Lower lobe of right lung (tissue), 2 donors: ENCODE measurements at places on chromosomes 5 and 9. TPM values are rescaled to one million over a fixed set of nuclear protein-coding genes. Genes with fewer than 3 reads are reported as not detected.

GRCh38 chr9:83445703-83446265, 92.4 kb downstream of the FRMD3 start:
- H3K4me1 ChIP-seq, result peaks cover 9% of the 10 kb centered on the region
- H3K27me3 ChIP-seq, result no peaks in the 10 kb centered on the region
- no peak overlapping the region for H3K4me3 ChIP-seq

DNA sequence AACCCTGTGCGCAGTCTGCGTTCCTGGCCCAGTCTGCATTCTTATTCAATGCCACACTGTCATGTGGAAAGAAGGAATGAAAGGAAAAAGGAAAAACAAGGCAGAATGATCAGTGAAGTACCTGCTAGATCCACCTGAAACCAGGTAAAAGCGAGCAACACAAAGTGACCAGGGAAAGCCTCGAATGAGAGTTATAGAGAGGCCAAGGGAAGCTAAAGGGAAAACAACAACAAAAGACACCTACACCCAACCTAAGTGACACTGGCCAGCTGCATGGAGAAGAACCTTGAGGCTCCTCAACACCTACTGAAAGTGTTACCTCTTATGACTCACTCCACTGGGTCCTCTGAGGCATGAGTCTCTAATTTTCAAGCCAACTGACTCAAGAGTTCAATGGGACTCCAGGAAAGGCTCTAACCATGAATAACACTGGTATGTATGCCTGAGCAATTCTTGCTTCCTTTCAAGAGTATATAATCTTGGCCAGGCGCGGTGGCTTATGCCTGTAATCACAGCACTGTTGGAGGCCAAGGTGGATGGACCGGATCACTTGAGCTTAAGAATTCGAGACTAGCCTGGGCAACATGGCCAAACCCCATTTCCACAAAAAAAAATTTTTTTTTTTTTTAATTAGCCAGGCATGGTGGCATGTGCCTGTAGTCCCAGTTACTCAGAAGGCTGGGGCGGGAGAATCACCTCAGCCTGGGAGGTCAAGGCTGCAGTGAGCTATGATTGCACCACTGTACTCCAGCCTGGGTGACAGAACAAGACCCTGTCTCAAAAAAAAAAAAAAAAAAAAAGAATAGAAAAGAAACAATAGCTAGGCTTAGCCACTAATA, 29.0 kb downstream of the MTMR12 start:
- H3K36me3 ChIP-seq, result peaks cover 7% of the 10 kb centered on the region
- no peak overlapping the region for H3K27ac ChIP-seq
- H3K27me3 ChIP-seq, result no peaks in the 10 kb centered on the region
- peaks cover 4% of the 10 kb centered on the region for H3K4me1 ChIP-seq

DNA sequence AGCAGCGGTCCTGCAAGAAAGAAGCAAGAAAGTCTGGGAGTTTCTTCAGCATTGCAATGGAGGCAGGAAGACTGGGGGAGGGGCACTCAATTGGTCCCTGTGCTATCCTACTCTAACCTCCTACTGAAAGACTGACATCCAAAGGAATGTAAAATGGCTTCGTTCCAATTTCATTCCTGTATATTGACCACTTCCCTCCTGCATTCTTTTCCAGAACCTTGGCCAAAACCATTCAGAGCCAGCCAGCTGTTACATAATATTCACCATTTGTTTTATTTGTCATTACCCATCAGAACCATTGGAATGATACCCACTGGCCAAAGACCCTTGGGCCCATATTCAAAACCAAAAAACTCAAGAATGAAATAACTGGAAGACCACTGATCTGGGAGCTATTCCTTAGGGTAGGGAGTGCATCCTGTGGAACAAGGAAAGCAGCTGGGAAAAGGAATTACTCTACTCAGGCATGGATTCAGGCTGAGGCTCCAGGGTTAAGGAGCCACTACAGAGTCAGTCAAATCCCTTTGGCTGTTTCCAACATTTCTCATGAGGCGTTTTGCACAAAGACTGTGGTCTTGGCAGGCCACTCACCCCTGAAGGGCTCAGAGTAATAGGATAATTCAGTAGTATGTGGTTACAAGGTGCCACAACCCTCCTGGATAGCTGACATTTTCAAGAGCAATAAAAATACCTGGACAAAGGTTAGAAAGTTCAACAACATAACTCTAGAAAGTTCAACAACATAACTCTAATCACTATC, 148.7 kb upstream of the SLC1A3 start:
- H3K4me1 ChIP-seq, result no peaks in the 10 kb centered on the region
- no peak overlapping the region for H3K27ac ChIP-seq
- no peaks in the 10 kb centered on the region for H3K36me3 ChIP-seq
- H3K4me3 ChIP-seq, result no peak overlapping the region

- no peak overlapping the region for H3K27ac ChIP-seq
- no peak overlapping the region for H3K4me3 ChIP-seq
- H3K36me3 ChIP-seq, result no peaks in the 10 kb centered on the region
- no peak for DNase-seq
- peaks cover 11% of the 10 kb centered on the region for H3K27me3 ChIP-seq
These were observed 81.4 kb downstream of the NSUN2 start for GRCh38 chr5:6551287-6551954.

The RPL12 gene
- 1,018 TPM for total RNA-seq

The PRDM9 gene
- not detected for total RNA-seq

DNA sequence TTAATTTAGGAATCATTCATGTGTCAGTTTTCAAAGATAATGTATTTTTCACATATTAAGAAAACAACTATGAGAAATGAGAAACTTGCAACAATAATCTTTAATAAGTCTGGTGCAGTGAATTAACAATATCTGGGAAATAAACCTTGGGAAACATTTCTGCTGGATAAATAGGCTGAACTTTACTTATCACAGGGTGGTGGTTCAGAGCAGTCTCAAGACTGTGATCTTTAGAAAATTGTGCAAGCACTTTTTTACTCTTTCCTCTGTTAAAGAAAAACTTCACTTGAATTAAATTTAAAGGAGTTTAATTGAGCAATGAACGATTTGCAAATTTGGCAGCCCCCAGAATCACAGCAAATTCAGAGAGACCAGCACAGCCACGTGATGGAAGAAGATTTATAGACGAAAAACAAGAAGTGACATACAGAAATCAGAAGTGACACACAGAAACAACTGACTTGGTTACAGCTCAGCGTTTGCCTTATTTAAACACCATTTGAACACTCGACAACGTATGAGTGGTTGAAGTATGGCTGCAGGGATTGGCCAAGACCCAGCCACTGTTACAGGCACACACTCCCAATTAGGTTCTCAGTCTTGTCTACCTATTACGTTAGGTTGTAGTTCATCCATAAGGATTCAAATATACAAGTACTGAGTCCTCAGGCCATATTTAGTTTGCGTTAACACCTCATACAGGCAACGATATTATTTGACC, 631.9 kb downstream of the SLCO4C1 start:
- H3K4me3 ChIP-seq, result peak overlapping the region; percentile 3
- H3K27me3 ChIP-seq, result no peaks in the 10 kb centered on the region
- H3K36me3 ChIP-seq, result no peaks in the 10 kb centered on the region
- no peaks in the 10 kb centered on the region for H3K4me1 ChIP-seq
- no peak for DNase-seq
- H3K27ac ChIP-seq, result no peak overlapping the region

The TXNDC8 gene
- not detected for total RNA-seq

The TAF11L10 gene
- total RNA-seq, result not detected

DNA sequence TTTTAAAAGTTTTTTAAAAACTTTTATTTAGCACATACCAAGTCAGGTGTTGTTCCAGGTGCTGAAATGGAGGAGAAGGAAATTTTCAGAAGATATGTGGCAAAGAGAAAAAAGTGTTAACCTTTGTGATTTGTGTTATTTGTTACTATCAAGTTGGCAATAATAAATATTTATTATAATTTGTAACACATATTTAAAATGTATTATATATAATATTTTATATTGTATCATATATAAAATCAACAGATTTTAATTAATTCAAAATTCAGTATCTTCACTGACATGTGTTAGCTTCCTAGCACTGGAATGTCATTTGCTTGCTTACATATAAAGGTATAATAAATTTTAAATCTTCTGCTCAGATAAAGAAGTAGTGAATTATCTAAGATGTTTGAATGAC, 71.5 kb downstream of the STK32A start:
- H3K36me3 ChIP-seq, result no peaks in the 10 kb centered on the region
- H3K27me3 ChIP-seq, result no peaks in the 10 kb centered on the region
- no peak for DNase-seq
- H3K4me1 ChIP-seq, result peaks cover 11% of the 10 kb centered on the region

- H3K27me3 ChIP-seq, result no peaks in the 10 kb centered on the region
- peaks cover 35% of the 10 kb centered on the region for H3K36me3 ChIP-seq
- no peak overlapping the region for H3K27ac ChIP-seq
- no peaks in the 10 kb centered on the region for H3K4me1 ChIP-seq
These were observed 38.0 kb downstream of the WDR41 start for GRCh38 chr5:77454123-77454522.

The SHC3 gene
- total RNA-seq, result 13.2 TPM

The SETD9 gene
- 9.1 TPM for total RNA-seq

DNA sequence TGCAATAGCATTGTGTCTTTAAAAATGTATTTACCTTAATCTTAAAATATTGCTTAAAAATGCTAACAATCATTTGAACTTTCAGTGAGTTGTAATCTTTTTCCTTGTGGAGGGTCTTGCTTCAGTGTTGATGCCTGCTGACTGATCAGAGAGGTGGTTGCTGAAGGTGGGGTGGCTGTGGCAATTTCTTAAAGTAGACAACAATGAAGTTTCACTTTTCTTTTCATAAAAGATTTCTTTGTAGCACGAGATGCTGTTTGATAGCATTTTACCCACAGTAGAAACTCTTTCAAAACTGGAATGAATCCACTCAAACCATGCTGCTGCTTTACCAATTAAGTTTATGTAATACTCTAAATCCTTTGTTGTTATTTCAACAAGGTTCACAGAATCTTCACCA, 50.8 kb downstream of the NR3C1 start:
- H3K36me3 ChIP-seq, result no peaks in the 10 kb centered on the region
- DNase-seq, result no peak
- no peak overlapping the region for H3K4me3 ChIP-seq
- H3K27me3 ChIP-seq, result no peaks in the 10 kb centered on the region

- no peak for DNase-seq
- H3K4me3 ChIP-seq, result no peak overlapping the region
- H3K27me3 ChIP-seq, result no peaks in the 10 kb centered on the region
- H3K27ac ChIP-seq, result no peak overlapping the region
These were observed 15.3 kb upstream of the NDST1 start for GRCh38 chr5:150492621-150493020.

The PRR7 gene
- total RNA-seq, result 1.7 TPM

- H3K4me1 ChIP-seq, result no peaks in the 10 kb centered on the region
- no peaks in the 10 kb centered on the region for H3K36me3 ChIP-seq
- H3K27me3 ChIP-seq, result no peaks in the 10 kb centered on the region
- H3K27ac ChIP-seq, result no peak overlapping the region
These were observed 29.2 kb upstream of the PTCH1 start for GRCh38 chr9:95545831-95546567.

GRCh38 chr9:120175031-120175430, 404.9 kb downstream of the CDK5RAP2 start:
- no peak for DNase-seq
- no peak overlapping the region for H3K4me3 ChIP-seq
- no peaks in the 10 kb centered on the region for H3K27me3 ChIP-seq
- no peaks in the 10 kb centered on the region for H3K4me1 ChIP-seq
- no peaks in the 10 kb centered on the region for H3K36me3 ChIP-seq
- no peak overlapping the region for H3K27ac ChIP-seq

The UAP1L1 gene
- 29.7 TPM for total RNA-seq

- no peak overlapping the region for H3K27ac ChIP-seq
- H3K4me1 ChIP-seq, result peaks cover 32% of the 10 kb centered on the region
- no peak for DNase-seq
- H3K4me3 ChIP-seq, result no peak overlapping the region
- H3K27me3 ChIP-seq, result no peaks in the 10 kb centered on the region
- H3K36me3 ChIP-seq, result no peaks in the 10 kb centered on the region
These were observed 22.4 kb downstream of the RNF130 start for GRCh38 chr5:180049185-180049548.

DNA sequence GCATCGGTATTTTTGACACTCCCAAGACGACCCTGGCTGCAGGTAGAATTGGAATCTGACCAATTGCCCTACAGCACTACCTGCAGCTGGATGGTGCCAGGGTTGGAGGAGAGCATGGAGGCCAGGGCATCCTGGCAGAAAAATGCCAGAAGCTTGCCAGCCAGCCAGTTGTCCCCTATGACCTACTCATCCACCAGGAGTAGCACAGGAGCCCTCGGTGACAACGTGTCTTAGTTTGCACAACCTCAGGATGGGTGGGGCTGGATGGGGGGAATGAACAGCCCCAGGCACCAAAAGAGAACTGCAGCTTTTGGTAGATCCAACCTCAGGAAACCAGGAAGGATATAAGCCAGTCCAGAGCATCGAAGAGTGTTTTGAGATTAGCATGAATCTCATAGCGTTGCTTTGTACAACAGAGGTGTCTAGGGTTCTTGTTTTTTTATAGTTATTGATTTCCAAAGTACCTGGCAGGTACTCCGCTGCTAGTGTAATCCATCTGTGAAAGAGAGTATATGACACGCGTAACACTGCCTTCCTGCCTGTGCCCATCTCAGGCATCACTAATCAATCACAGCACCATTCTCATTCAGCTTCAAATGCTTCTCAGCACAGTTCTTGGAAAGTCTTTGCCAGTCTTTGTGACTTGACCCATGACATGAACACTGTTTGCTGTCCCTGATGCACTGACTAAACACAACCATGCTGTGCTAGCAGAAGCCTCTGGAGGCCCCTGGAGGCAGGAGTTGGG, 36.7 kb upstream of the ASS1 start:
- H3K36me3 ChIP-seq, result no peaks in the 10 kb centered on the region
- H3K27ac ChIP-seq, result no peak overlapping the region
- H3K27me3 ChIP-seq, result no peaks in the 10 kb centered on the region
- H3K4me3 ChIP-seq, result no peak overlapping the region
- no peak for DNase-seq
